Stimulated activated CD8-positive, alpha-beta memory T cell treated with anti-CD3 and anti-CD28 coated beads, Interleukin-4, amount 100 ng/mL, for 1 hour (primary cell): ENCODE measurements at places on chromosomes 7 and 10.

DNA sequence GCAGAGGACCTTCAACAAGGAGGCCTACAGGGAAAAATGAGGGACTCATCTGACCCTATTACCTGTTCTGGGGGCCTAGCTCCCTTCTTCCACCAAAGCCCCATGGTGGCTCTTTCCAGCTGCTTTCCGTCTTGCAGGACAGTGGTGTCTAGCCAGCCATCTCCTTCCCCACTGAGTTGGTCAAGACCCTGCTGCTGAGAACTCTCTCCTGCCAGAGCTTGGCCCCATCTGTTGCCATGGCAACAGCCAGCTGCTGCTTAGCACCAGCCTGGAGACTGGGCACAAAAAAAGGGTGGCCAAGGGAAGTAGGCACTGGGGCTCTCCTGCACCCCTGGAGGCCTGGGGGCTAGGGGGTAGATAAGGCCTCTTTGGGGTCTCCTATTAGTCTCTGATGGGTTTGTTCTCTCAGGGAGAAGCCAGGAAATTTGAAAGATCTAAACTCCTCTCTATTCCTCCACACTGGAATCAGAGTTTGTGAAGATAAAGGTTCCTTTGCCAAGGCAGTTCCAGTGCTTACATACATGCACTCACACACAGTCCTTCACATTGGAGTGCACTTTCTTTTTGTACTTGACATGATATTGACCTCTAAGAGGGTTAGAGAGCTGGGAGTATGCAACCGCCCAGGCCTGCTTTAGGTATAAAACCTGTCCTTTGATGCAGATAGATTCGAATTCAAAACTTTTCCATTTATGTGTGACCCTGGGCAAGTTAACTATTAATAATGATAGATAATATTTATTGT lies 15.8 kb downstream of the TSPAN33 start:
- DNase-seq, result no peak

- DNase-seq, result no peak
Observed at GRCh38 chr7:139441961-139442360, 41.5 kb downstream of the KLRG2 start.

DNA sequence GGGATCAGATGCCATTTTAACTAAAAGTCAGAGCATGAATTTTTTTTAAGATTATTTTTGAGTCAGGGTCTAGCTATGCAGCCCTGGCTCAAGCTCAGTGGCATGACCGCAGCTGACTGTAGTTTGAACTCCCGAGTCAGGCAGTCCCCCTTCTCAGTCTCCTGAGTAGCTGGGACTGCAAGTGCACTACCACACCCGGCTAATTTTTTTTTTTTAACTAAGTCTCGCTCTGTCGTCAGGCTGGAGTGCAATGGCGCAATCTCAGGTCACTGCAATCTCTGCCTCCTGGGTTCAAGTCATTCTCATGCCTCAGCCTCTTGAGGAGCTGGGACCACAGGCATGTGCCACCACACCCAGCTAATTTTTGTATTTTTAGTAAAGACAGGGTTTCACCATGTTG lies 7.8 kb downstream of the TAS2R41 start:
- no peak for DNase-seq

GRCh38 chr10:60594476-60595051 lies 183.7 kb upstream of the CDK1 start:
- no peak for DNase-seq

DNA sequence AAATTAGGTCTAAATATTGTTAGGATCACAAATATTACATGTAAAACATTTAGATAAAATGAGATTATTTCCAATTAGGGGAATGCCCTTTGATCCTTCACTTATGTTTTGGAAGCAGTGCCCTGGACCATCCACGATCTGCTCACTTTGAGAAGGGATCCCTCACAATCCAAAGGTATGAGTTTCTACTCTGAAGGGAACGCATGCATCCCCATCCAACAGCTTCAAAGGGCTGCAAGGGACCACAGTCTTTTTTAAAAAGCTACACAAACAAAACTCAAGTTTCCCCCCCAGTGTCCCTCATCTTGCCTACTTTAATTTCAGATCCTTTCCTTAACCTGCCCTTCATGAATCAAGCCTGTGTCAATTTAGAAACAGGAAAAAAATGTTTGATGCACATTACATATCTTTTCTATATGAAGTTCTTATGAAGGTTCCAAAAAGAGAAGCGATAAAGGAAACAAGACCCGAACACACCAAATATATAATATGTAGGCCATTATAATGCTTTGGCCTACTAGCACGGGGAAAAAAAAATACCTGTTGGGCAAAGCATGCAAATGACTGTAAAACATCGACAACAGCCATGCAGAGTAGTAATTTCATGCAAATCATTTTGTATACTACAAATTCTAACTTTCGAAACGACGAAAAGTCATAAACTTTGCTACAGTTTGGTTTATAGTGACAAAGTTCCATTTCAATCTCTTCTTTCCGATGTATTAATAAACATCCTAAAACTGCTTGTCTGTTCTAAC lies 2.0 kb downstream of the EIF3A start:
- no peak for DNase-seq
